ENCODE measurements at places on chromosomes 7 and 10. TPM values are rescaled to one million over a fixed set of nuclear protein-coding genes. Genes with fewer than 3 reads are reported as not detected.

SHOC2 gene
- 68.0 TPM for total RNA-seq

ATOH7 gene
- not detected for total RNA-seq

ANLN gene
- 0.39 TPM for total RNA-seq

IFIT1 gene
- total RNA-seq, result 1.9 TPM

TNPO3 gene
- total RNA-seq, result 29.2 TPM

MEOX2 gene
- not detected for total RNA-seq

EFCAB10 gene
- 1.5 TPM for total RNA-seq

TMEM254 gene
- 11.3 TPM for total RNA-seq

MRLN gene
- total RNA-seq, result not detected

CASD1 gene
- 22.9 TPM for total RNA-seq

CALML5 gene
- total RNA-seq, result not detected

TMEM273 gene
- 11.3 TPM for total RNA-seq

CFAP43 gene
- total RNA-seq, result not detected

ARMC3 gene
- not detected for total RNA-seq

OGDH gene
- total RNA-seq, result 134 TPM

GIGYF1 gene
- total RNA-seq, result 71.5 TPM

OR2A7 gene
- total RNA-seq, result 1.2 TPM

ARHGAP22 gene
- 1.4 TPM for total RNA-seq

DOCK1 gene
- total RNA-seq, result 0.76 TPM

FOXI2 gene
- not detected for total RNA-seq

PRDX3 gene
- 16.4 TPM for total RNA-seq

EVX1 gene
- not detected for total RNA-seq

PHKG1 gene
- total RNA-seq, result 6.2 TPM

DYDC2 gene
- total RNA-seq, result not detected

CCL26 gene
- not detected for total RNA-seq

CLDN4 gene
- total RNA-seq, result 0.17 TPM

CTTNBP2 gene
- total RNA-seq, result not detected

TRIM73 gene
- 13.7 TPM for total RNA-seq

GNB2 gene
- 161 TPM for total RNA-seq

SHH gene
- total RNA-seq, result not detected

GIMAP8 gene
- total RNA-seq, result 8.1 TPM

PKD2L1 gene
- 0.80 TPM for total RNA-seq

WEE2 gene
- total RNA-seq, result not detected

GPR141 gene
- total RNA-seq, result 0.52 TPM

NYAP1 gene
- 1.3 TPM for total RNA-seq

COMMD3 gene
- 37.3 TPM for total RNA-seq

IL2RA gene
- 59.2 TPM for total RNA-seq

PNLIP gene
- not detected for total RNA-seq

PGAM2 gene
- 0.92 TPM for total RNA-seq

GNGT1 gene
- total RNA-seq, result not detected

CPA2 gene
- not detected for total RNA-seq

AKR1C8 gene
- total RNA-seq, result 1.6 TPM

ENKUR gene
- 14.9 TPM for total RNA-seq

GPR26 gene
- total RNA-seq, result not detected

ZCWPW1 gene
- 5.1 TPM for total RNA-seq
